ENCODE measurements at places on chromosomes 3 and 15.

GRCh38 chr15:59178151-59178695 is 28.4 kb upstream of the LDHAL6B start:
- DNase-seq = no peak

- DNase-seq = peak; percentile 83
Observed at GRCh38 chr3:38640661-38641452, 8.6 kb downstream of the SCN5A start.

DNA sequence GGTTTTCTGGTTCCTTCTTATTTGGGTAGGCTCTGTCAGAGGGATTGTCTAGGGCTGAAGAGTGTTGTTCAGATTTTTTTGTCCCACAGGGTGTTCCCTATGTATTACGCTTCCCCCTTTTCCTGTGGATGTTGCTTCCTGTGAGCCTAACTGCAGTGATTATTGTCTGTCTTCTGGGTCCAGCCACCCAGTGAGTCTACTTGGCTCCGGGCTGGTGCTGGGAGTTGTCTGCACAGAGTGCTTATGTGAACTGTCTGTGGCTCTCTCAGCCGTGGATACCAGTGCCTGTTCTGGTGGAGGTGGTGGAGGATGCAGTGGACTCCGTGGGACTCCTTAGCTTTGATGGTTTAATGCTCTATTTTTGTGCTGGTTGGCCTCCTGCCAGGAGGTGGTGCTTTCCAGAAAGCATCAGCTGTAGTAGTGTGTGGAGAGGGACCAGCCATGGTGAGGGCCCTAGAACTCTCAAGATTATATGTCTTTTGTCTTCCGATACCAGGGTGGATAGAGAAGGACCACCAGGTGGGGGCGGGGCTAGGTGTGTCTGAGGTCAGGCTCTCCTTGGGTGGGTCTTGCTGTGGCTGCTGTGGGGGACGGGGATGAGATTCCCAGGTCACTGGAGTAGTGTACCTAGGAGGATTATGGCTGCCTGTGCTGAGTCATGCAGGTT is 53.8 kb downstream of the CCDC66 start:
- DNase-seq = no peak

- DNase-seq = no peak
Observed at GRCh38 chr3:153897025-153897723, 224.0 kb upstream of the ARHGEF26 start.

DNA sequence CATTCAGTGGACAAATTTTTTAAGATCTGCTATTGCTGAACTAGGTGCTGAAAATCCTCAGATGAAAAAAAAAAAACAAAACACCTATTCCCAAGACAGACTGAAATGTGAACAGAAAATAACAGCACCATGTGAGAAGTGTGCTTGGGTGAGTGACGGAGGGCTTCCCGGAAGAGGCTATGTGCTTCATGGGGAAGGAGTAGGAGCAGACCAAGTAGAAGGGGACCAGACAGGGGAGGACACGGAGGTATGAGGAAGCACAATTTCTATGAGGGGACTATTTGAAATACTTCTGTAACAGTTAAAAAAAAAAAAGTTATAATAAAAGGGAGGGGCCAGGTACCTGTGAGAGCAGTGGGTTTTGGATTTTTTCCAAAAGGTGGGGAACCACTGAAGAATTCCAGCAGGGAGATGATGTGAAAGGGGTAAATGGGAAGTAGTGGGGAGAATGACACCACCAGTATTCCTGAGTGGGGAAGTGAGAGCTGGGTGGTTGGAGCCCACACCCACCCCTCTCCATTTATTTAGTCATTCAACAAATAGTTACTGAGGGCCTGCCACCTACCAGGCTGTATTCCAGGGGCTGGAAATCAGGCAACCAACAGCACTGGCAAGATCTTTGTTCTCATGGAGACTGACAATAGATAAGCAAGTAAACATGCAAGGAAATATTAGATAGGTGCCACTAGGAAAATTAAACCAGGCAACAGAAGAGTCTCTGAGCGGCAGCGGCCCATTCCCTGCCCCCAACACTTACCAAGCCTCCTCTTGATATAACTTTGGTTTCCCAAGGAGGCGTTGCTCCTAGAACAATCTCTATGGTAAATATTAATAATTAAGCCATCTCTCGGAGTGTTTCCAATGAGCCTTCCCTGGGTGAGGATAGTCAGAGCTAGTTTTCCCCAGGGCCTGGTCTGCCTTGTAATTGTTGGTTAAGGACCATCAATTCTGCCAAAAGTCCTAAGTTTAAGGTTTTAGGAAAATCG is 3.8 kb upstream of the USP3 start:
- no peak for DNase-seq

DNA sequence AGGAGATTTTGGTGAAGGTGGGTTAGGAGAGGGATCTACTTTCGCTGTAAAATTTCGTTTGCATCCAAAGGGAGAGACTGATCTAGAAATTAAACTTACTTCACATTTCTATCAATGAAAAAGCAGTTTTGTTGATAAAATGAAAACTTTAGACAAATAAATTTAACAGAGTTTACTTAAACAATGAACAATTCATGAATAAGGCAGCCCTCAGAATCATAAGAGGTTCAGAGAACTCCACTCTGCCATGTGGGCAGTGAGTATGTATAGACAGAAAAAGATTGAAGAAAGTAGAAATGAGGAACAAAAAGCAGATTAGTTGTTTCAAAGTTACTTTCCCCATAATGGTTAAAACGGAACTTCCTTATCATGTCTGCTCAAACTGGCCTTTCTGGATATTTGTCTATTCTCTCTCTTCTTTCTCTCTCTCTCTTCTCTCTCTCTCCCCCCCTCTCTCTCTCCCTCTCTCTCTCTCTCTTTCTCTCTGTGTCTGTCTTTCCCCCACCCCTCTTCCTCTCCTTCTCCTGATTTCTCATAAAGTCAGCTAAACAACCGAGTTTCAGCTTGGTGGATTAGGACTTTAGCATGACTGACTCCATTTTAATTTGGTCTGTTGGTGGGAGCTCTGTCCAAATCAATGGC is 248.9 kb downstream of the TJP1 start:
- no peak for DNase-seq

DNA sequence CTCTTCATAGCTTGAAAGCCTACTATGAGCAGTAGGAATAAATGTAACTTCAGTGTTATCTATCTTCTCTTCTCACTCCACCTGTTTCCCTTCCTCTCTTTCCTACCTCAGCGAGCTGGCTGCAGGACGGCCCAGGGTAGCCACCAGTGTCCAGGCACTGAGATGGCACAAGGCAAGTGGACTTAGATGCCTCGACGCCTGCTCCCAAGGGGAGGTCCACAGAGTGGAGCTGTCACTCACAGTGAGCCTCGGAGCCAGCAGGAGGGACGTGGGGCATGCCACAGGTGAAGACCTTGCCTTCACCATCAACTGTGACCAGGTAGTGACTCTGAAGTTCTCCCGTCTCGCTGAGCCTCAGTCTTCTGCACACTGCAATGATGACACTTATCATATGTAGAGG is 88.2 kb downstream of the PCSK6 start:
- no peak for DNase-seq

DNA sequence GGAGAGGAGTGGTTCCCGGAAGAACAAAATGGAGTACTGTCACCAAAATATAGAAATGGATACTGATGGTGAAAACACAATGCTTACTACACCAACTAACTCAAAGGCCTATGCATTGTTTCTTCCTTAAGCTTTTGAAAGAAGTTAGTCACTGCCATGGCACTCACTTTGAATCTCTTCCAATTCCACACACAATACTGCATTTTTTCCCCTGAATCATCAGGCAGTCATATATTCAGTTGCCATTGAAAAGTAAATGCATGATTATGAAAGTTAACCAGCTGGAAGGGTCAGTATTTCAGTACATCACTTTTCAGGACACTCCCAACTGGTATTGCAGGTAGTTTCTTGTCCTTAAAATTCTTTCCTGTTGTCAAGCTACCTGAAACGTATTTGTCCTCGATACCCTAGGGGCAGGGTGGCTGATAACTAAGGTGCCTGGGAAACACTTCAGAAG is 9.0 kb upstream of the LRRFIP2 start:
- no peak for DNase-seq
